ENCODE measurements at places on chromosomes 4 and X. TPM values are rescaled to one million over a fixed set of nuclear protein-coding genes. Genes with fewer than 3 reads are reported as not detected.

PGRMC2 gene
- 61.7 TPM for total RNA-seq

ASB5 gene
- 56.1 TPM for total RNA-seq

TMSB15C gene
- total RNA-seq = 1.2 TPM

FAM149A gene
- total RNA-seq = 26.0 TPM

IL21 gene
- total RNA-seq = not detected

SPARCL1 gene
- 1,237 TPM for total RNA-seq

NMU gene
- total RNA-seq = not detected

CFP gene
- 14.3 TPM for total RNA-seq

DNA sequence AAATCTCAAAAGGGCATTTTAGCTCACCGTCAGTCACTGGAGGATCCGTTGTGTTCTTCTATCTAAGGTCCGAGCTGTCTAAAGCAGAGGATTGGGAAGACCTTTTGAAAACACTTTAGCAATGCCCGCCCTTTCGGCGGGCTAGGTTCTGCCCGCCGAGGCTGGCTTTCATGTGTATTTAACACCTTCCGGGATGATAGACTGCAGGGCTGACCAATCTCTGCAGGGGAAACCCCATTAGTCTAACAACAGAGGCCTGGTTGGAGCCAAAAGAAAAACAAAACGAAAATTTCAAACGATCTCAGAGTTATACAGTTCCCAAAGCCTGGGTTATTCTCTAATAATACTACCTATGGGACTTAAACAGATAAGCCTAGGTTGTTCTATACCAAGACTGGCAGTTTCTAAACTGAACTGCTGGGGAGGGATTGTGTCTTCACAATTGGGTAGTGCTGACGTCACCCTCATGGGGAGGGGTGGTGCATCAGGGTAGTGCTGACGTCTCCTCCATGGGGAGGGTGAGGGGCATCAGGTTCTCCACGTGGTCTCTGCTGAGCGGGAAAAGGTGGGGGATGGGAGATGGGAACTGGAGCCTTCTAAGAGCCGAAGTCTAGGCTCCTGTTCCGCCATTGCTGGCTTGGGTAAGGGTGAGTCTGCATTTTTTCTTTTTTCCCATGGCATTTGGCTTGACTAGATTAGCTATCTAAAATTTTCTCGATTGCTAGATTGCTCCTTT lies 14.8 kb upstream of the CUL4B start:
- H3K4me3 ChIP-seq = no peak overlapping the region
- DNase-seq = no peak

GRCh38 chrX:48498374-48498809 lies 10.4 kb upstream of the PORCN start:
- no peak overlapping the region for H3K27ac ChIP-seq
- DNase-seq = no peak
- no peaks in the 10 kb centered on the region for H3K4me1 ChIP-seq
- H3K27me3 ChIP-seq = no peaks in the 10 kb centered on the region

GRCh38 chr4:78938474-78938867 lies 767 bp downstream of the PAQR3 start:
- H3K36me3 ChIP-seq = no peaks in the 10 kb centered on the region
- peak overlapping the region; percentile 84 for H3K27ac ChIP-seq
- peak overlapping the region; percentile 89 for H3K4me3 ChIP-seq
- DNase-seq = no peak
- no peaks in the 10 kb centered on the region for H3K4me1 ChIP-seq

DNA sequence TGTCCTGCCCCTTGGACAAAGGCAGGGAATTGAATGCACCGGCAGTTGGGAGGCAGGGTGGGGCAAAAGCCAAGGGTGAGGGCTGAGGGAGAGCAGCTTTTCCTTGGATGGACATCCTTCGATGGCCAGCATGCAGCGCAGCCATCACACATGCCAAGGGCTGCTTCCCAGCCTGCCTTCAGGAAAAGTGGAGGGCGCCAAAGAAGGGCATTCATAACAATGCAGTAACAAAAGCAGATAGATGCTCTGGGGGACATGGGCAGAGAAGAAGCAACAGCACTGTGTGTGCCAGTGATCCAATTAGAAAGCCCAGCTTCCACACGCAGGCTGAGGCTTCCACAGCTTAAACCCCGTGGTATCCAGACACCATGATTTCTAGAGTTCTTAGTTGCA lies 71.5 kb downstream of the TSPAN5 start:
- no peaks in the 10 kb centered on the region for H3K27me3 ChIP-seq
- no peaks in the 10 kb centered on the region for H3K36me3 ChIP-seq
- DNase-seq = no peak
- H3K4me3 ChIP-seq = no peak overlapping the region
- no peak overlapping the region for H3K27ac ChIP-seq

- H3K36me3 ChIP-seq = no peaks in the 10 kb centered on the region
- no peak overlapping the region for H3K27ac ChIP-seq
- H3K4me1 ChIP-seq = no peaks in the 10 kb centered on the region
- no peak for DNase-seq
- no peak overlapping the region for H3K4me3 ChIP-seq
Observed at GRCh38 chr4:73682508-73682907, 57.9 kb upstream of the CXCL8 start.

DNA sequence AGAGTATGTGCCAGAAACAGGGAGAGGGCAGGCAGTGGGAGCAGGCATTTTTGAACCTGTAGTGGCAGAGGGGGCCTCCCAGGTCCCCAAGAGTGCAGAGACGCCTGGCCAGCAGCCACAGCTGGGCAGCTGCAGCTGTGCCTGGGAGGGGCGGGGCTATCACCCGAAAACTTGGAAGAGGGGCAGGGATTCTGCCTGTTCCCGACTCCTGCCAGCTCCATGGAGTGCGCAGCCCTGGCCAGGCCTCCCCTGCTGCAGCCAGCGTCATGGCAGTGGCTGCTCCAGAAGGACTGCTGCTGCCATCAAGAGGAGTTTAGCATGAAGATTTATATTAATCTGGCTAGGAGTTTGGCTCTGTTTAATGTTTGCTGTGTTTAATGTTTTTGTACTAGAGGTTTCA lies 532.1 kb upstream of the PITX2 start:
- H3K27me3 ChIP-seq = no peaks in the 10 kb centered on the region
- H3K27ac ChIP-seq = no peak overlapping the region
- no peak for DNase-seq

DNA sequence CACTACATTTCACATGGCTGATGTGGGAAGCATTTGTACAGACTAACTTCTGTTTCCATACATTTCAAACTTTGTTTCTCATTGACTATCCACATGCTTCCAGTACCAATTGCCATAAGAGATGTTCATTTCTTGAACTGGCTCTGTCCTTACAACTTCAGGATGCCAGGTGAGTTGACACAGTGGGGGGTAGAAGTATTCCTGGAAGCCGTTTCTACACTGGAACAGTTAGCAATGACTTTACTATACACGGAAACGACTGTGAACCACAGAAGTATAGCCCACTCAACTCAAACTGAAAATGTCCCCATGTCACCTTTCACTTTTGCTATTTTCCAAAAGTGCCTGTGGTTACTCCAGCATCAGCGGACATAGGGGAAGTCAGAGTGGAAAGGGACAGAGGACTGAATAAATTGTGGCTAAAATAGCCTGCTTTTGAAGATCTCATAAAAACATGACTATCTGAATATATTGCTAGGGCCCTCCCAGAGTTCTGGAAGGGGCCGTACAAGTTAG lies 38.0 kb upstream of the DSPP start:
- no peaks in the 10 kb centered on the region for H3K27me3 ChIP-seq
- H3K36me3 ChIP-seq = no peaks in the 10 kb centered on the region
- no peaks in the 10 kb centered on the region for H3K4me1 ChIP-seq
- H3K4me3 ChIP-seq = no peak overlapping the region
- H3K27ac ChIP-seq = no peak overlapping the region

DNA sequence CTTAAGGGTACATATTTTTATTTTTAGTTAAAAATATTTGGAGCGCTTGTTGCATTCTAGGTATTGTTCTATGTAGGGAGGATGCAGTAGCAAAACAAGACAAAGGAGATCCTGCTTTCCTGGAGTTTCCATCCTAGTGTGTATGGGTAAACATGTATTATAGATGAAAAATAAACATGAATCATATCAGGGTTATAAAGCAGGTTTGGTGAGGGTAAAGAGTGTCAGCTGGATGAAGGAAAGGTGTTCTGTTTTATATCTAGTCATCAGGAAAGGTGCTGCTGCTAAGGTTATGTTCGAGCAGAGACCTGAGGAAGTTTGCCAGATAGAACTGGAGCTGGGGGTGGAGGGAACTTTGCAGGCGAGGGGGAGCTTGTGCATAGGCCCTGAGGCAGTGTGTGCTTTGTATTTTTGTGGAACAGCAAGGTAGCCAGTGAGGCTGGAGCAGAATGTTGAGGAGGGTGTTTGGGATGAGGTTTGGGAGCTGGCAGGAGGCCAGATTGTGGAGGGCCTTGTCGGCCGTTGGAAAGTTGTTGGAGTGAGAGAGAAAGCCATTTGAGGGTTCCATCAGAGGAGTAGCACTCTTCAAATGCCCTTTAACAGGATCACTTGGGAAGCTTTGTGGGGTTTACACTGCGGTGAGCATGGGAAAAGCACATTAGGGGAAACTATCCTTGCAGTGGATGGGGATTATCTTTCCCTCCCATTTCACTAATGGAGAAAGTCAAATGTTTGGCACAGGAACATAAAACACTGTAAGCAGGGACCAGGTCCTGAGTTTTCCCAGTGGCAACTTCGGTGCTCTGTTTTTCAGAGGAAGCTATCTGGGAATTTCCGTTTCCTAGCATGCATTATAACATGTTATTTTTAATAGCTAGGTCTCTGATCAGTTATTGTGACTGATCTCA lies 35.9 kb downstream of the AFF1 start:
- H3K36me3 ChIP-seq = no peaks in the 10 kb centered on the region
- no peak overlapping the region for H3K4me3 ChIP-seq
- H3K4me1 ChIP-seq = peaks cover 31% of the 10 kb centered on the region
- peak overlapping the region; percentile 16 for H3K27ac ChIP-seq
- no peaks in the 10 kb centered on the region for H3K27me3 ChIP-seq

DNA sequence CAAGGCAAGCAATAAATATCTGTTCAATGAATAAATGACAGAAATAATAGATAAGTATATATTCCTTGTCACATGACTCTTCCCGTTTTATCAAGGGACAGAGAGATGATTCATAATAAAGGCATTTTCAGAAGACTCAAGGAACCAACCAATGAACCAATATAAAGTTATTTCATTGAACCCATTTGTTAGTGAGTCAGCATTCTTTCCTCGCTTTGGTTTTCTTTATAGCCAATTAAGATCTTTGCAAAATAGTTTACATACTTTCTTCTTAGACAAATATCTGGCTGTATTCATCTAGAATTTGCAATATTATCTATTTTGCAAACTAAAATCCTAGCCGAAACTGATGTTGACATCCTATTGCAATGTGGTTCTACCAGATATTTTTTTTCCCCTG lies 269.4 kb downstream of the IL15 start:
- no peaks in the 10 kb centered on the region for H3K4me1 ChIP-seq
- H3K36me3 ChIP-seq = no peaks in the 10 kb centered on the region
- DNase-seq = no peak
- no peaks in the 10 kb centered on the region for H3K27me3 ChIP-seq
- H3K4me3 ChIP-seq = no peak overlapping the region

GRCh38 chr4:189177130-189177529 lies 763.5 kb upstream of the FRG1 start:
- no peak for DNase-seq
- H3K4me1 ChIP-seq = no peaks in the 10 kb centered on the region
- no peaks in the 10 kb centered on the region for H3K27me3 ChIP-seq
- no peak overlapping the region for H3K4me3 ChIP-seq
- no peak overlapping the region for H3K27ac ChIP-seq

DNA sequence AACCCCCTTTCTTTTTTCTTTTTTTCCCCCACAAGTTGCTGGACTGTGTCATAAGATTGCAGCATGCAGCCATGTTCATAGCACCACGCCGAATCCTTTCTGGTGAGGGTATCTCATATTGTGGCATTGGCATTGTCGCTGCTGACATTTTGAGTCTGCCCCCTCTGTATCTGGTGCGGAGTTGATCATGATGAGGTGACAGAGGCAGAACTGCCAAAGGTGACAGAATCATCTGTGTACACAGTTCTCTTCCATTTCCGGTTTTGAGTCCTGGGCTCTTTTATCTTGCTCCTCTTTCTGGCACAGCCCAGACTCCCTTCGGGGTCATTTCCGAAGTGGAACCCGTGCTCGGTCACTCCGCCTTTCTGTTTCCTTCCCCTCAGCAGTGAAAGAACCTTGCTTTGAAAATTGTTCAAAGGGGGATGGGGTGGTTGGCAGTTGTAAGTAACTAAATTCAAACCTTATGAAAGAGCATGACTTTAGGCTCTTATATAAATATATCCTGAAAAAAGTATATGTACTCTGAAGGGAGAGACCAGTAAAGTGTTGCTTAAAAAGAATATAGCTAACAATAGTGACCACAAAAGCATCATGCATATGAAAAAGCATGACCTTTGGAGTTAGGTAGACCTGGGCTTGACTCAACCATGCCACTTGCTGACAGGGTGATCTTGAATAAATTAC lies 55.0 kb upstream of the BMP2K start:
- no peak overlapping the region for H3K27ac ChIP-seq
- H3K4me1 ChIP-seq = no peaks in the 10 kb centered on the region
- H3K4me3 ChIP-seq = no peak overlapping the region
- no peak for DNase-seq
- H3K27me3 ChIP-seq = no peaks in the 10 kb centered on the region

GRCh38 chrX:119236623-119237561 lies 807 bp downstream of the PGRMC1 start:
- peaks cover 14% of the 10 kb centered on the region for H3K4me1 ChIP-seq
- peak; percentile 74 for DNase-seq
- peak overlapping the region; percentile 88 for H3K27ac ChIP-seq
- no peaks in the 10 kb centered on the region for H3K27me3 ChIP-seq

DNA sequence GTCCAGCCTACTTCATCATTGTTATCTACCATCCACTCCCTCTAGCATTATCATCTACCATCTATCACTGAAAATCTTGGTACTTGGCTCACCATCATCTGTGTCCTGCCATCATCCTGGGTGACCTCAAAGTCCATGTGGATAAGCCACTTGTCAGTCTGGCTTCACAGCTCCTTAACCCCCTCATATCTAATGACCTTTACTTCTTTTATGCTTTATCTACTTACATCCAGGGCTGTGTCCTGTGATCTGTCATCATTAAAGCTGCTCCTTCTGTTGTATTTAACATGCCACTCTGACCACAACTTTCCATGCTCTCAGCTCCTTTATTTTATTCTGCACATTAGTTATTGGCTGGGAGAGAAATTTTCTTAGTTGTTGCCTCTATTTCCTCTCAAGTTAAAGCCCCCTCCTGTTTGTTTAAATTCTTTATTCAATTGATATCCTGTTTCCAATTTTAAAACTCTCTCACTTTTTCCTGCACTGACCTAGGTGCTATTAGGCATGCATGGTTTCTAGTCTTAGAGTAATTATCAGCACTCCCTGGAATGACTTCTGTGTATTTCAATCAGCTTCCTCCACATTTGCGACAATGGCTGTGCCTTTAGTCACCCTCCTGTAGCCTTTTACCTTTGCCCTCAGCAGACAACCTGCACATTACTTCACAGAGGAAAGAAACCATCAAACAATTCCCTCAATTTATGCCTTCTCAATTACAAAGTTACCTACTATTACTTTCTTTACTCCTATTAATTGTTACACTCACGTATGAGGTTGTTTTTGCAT lies 8.1 kb upstream of the FABP2 start:
- no peak overlapping the region for H3K4me3 ChIP-seq
- no peaks in the 10 kb centered on the region for H3K27me3 ChIP-seq
- no peaks in the 10 kb centered on the region for H3K36me3 ChIP-seq
- DNase-seq = no peak
- no peaks in the 10 kb centered on the region for H3K4me1 ChIP-seq

- H3K4me3 ChIP-seq = no peak overlapping the region
- H3K36me3 ChIP-seq = no peaks in the 10 kb centered on the region
- no peaks in the 10 kb centered on the region for H3K4me1 ChIP-seq
- no peak for DNase-seq
Observed at GRCh38 chr4:6331018-6331417, 61.4 kb downstream of the WFS1 start.

GRCh38 chr4:53981567-53981966 lies 82.8 kb downstream of the CHIC2 start:
- DNase-seq = no peak
- no peak overlapping the region for H3K27ac ChIP-seq
- no peak overlapping the region for H3K4me3 ChIP-seq
- no peaks in the 10 kb centered on the region for H3K27me3 ChIP-seq
- no peaks in the 10 kb centered on the region for H3K4me1 ChIP-seq
